ENCODE measurements at places on chromosomes 1 and 21.

- DNase-seq, result no peak
Observed at GRCh38 chr1:230173187-230173975, 106.3 kb downstream of the GALNT2 start.

DNA sequence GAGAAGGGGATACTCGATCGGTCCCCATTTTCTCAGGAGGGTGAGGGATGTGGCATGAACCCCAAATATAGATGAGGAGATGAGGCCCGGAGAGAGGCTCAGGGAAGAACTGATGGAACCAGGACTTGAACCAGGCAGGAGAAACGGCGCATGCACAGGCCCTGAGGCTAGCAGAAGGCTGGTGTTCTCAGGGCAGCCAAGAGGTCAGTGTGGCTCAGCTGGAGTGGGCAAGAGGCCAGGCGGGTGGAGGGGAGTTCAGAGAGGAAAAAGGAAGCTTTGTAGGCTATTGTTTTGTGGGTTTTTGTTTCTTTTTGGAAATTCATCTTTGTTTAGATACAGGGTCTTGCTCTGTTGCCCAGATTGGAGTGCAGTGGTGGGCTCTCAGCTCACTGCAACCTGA is 122.0 kb downstream of the LACTBL1 start:
- DNase-seq, result no peak

DNA sequence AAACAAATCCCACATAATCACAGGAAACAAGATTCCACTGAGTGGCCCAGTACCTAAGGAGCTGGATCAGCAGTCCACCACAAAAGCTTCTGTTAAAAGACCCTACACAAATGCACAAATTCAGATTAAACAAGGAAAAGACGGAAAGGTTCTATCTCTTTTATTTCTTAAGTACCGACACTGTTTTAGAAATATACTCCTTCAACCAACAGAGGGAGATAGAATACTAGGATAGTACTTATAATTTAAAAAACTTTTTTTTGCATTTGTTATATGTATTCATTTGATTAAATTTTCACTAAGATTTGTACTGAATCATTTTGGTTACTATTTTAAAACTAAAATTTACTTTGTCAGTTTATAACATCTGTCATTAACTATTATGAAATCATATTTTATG is 12.5 kb downstream of the CDC7 start:
- no peak for DNase-seq

- no peak for DNase-seq
Observed at GRCh38 chr1:59511476-59512465, 214.9 kb downstream of the FGGY start.

- DNase-seq, result no peak
Observed at GRCh38 chr1:47214549-47214948, 17.5 kb downstream of the TAL1 start.

GRCh38 chr1:112981426-112981825 is 25.4 kb upstream of the SLC16A1 start:
- no peak for DNase-seq

- DNase-seq, result no peak
Observed at GRCh38 chr1:20873311-20873710, 86.2 kb upstream of the HP1BP3 start.

- DNase-seq, result no peak
Observed at GRCh38 chr21:26674323-26674722, 101.2 kb upstream of the CYYR1 start.

DNA sequence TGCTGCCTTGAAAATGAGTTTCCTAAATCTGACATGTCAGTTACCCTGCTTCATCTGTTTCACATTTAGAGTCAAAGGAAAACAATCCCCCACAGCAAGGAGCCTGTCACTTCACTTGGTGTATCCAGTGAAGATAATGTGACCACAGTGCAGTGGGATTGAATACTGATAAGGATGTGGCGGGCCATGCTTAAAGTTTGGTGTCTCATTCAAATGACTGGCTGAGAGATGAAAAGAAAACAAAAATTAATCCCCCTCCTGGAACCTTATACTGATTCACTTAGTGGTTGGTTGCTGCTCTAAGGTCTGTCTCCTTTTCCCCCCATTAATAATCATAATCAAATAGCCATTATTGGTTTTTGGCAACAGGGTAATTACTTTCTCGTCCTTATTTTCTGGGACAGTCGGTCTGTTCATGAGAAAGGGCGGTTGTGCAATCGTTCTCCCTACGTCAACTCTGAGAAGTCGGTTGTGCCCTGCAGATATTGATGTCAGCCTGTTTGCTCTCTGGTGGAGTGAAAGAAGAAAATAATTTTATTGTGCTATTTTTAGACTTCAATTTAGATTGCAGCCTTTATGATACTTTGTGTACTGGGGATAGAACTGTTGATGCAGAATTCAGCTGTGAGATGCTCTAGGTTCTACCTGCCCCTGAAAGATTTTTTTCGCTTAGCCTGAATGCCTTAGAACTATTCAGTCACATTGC is 360.2 kb downstream of the DISC1 start:
- DNase-seq, result no peak

GRCh38 chr1:56526571-56527174 is 52.7 kb downstream of the PLPP3 start:
- DNase-seq, result no peak

DNA sequence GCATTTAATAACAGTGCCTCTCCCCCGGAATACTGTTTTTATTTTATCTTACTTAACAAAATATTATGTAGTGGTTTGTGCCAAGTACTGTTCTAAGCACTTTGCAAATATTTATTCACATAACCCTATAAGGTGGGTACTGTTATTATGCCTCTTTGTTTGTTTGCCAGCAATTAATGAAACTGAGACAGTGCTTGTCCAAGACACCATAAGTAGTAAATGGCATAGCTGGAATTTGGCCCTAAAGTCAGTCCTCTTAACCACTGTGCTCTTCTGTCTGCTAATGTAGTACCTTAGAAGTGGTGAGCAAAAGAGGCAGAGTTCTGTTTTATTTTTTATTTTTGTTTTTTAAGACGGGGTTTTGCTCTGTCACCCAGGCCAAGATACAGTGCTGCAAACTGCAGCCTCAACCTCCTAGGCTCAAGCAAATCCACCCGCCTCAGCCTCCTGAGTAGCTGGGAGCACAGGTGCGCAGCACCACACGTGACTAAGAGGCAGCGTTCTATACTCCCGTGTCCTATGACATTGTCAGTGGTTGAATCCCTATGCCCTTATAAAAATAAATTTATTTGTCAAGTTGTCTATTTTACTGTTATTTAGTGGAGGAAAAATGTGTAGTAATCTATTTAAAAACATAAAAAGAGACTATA is 165.8 kb downstream of the CLEC20A start:
- DNase-seq, result no peak

- DNase-seq, result no peak
Observed at GRCh38 chr1:78237364-78237916, 191.7 kb downstream of the GIPC2 start.

- DNase-seq, result peak; percentile 7
Observed at GRCh38 chr21:27681038-27681437, 714.1 kb upstream of the ADAMTS5 start.

DNA sequence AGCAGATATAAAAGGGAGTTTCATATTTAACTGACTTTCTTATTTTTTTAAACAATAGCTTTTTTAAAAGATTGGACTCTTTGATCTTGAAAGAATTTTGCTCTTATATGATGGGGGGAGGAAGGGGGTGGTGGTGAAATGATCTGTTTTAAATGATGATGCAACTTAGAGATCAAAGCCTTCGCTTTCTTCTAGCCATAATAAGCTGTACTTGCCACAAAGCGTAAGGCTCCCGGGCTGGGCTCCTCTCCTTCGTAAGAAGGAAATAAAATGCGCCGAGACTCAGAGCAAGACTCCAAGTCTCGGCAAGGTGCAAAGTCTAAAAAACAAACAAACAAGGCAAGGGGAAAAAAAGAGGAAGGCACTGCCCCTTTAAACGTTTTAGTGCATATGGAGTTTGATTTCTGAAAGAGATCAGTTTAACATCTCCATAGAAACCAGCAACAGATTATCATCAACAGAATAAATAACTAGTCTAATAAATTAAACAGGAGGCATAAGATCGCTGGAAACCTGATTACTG is 3.3 kb downstream of the CASZ1 start:
- DNase-seq, result no peak

GRCh38 chr21:45104560-45104959 is 30.2 kb downstream of the ADARB1 start:
- DNase-seq, result no peak

DNA sequence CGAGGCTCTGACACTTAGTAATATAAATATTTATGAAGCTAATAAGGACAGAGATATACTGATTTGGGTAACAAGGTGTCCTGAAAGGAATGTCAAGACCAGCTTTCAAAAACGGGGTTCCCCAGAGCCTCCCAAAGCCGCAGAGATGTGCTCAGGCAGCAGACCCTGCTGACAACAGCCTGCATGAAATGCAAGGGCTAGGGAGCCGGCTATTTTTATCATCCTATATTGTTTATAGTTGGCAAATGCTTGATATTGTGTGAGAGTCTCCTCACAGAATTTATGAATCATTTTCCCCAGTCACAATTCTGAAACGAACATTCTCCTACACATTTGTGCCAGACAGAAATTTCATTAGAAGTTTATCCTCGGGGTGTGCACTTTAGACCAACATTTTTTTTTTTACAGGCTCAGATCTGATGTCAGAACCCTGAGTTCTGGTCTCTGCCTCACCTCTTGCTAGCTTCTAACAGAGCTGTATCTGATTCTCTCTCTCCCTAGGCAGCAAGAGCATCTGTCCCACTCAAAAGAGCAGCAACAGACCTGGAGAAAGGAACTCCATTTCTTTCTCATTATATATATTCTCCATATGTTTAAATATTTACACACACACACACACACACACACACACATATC is 302.3 kb upstream of the PLD5 start:
- DNase-seq, result no peak
